ENCODE measurements at places on chromosomes 2 and 18. TPM values are rescaled to one million over a fixed set of nuclear protein-coding genes. Genes with fewer than 3 reads are reported as not detected.

- H3K4me3 ChIP-seq: no peak overlapping the region
- H3K27me3 ChIP-seq: no peaks in the 10 kb centered on the region
- DNase-seq: no peak
- peaks cover 19% of the 10 kb centered on the region for H3K4me1 ChIP-seq
Measured at GRCh38 chr2:205699515-205700289, 17.4 kb downstream of the NRP2 start.

ANKRD30B gene
- not detected for total RNA-seq

- peaks cover 4% of the 10 kb centered on the region for H3K4me1 ChIP-seq
- H3K27me3 ChIP-seq: no peaks in the 10 kb centered on the region
- DNase-seq: no peak
Measured at GRCh38 chr2:178109813-178110212, 2.4 kb upstream of the RBM45 start.

GRCh38 chr18:53018791-53019190 lies 678.8 kb downstream of the DCC start:
- H3K4me1 ChIP-seq: no peaks in the 10 kb centered on the region
- no peak overlapping the region for H3K27ac ChIP-seq
- no peak for DNase-seq
- no peaks in the 10 kb centered on the region for H3K27me3 ChIP-seq

DNA sequence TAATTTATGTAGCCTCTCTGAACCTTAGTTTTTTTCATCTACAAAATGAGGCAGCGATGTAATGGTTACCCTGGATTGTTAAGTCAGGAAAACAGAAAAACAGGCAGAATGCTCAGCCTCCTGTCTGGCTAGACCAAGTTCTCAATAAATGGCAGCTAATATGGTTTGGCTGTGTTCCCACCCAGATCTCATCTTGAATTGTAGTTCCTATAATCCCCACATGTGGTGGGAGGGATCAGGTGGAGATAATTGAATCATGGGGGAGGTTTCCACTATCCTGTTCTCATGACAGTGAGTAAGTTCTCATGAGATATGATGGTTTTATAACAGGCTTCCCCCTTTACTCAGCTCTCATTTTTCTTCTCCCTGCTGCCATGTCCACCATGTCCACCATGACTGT lies 220.0 kb downstream of the CMPK2 start:
- H3K27ac ChIP-seq: no peak overlapping the region
- DNase-seq: no peak
- no peaks in the 10 kb centered on the region for H3K36me3 ChIP-seq

- peaks cover 1% of the 10 kb centered on the region for H3K4me1 ChIP-seq
- no peak for DNase-seq
- no peaks in the 10 kb centered on the region for H3K36me3 ChIP-seq
- no peak overlapping the region for H3K27ac ChIP-seq
- H3K27me3 ChIP-seq: no peaks in the 10 kb centered on the region
- H3K4me3 ChIP-seq: no peak overlapping the region
Measured at GRCh38 chr2:36672199-36672598, 24.3 kb upstream of the VIT start.

CYS1 gene
- 0.13 TPM for total RNA-seq

- H3K27ac ChIP-seq: no peak overlapping the region
- no peak overlapping the region for H3K4me3 ChIP-seq
- no peaks in the 10 kb centered on the region for H3K4me1 ChIP-seq
- DNase-seq: no peak
- H3K27me3 ChIP-seq: no peaks in the 10 kb centered on the region
- H3K36me3 ChIP-seq: no peaks in the 10 kb centered on the region
Measured at GRCh38 chr2:42867093-42868065, 75.0 kb upstream of the HAAO start.
